Right cardiac atrium (tissue), 5 donors: ENCODE measurements at places on chromosomes 7 and 10. TPM values are rescaled to one million over a fixed set of nuclear protein-coding genes. Genes with fewer than 3 reads are reported as not detected.

CFAP69 gene
- polyA plus RNA-seq, result 2.3 TPM

- no peak for DNase-seq
Observed at GRCh38 chr10:88270061-88270808, 312.9 kb downstream of the RNLS start.

DNA sequence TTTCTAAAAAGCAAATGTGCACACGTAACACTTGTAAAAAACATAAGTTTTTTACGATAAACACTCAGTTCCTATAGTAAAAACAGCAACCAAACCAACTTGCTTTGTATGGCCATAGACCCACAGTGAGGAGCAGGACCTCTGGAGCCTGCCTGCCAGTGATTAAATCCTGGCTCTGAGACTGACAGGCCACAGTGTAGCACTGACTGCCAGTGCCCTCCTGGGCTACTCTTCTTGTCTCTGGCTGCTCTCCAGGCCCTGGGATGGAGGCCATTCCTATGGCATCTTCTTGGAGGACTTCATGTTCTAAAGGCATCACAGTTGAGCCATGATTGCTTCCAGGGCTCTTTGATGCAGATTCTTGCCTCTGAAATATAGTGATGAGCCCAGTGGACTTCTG lies 22.7 kb upstream of the TMEM254 start:
- no peak for DNase-seq

GRCh38 chr7:111265394-111265793 lies 174.5 kb downstream of the LRRN3 start:
- DNase-seq, result no peak

DNA sequence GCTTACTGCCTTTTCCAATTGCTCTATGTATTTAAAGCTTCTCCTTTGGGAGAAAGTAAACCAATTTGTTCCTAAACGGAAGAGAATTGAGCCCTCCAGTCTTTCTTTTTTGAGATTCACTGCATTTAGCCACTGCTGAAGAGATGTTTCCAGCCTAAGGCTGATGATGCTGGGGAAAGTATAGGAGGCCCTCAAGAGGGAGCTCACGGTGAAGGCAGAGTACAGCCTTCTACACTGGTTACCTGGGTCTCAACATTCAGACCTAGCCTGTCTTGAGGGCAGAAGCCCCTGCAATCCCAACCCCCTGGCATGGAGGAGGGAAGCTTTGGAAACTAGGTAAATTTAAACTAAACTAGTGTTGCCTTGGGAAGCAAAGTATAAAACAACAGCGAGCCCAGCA lies 316.7 kb upstream of the TPK1 start:
- no peak for DNase-seq

DNA sequence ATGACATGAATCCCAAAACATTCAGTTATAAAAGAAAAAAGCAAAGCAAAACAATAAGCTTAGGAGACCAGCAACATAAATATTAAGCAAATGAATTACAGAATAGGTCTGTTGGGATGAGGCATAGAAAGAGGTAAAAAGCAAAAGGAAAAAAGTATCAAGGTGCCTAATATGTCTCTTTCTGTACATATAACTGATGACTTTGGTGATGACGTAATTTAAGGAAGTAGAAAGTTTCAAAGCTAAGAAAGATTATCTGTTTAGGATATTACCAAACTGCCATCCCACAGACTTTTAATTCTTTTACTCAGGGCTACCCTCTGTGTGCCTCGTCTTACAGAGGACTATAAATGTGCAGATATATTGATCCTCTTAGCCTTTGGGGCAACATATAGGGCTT lies 1066.5 kb downstream of the SORCS3 start:
- no peak for DNase-seq

DNA sequence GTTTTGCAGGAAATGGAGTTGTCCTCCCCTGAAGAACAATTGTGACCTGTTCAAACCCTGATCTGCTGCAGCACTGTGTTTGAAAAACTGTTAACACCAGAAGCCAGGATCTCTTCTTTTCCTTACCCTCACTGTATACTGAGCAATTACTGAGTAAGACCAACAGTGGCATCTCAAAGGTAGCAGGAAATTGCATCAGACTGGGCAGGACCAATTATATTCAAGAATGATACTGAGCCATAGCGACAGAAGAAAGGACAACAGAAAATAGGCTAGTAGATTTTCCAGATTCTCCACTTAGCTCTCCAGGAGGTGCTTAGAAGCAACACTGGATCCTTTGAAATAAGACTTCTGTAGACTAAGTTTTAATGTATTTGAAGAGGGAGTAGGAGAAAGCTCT lies 57.4 kb upstream of the INHBA start:
- DNase-seq, result no peak
